Neuronal stem cell (in vitro differentiated cells): ENCODE measurements at places on chromosomes 2 and 18.

- no peak for DNase-seq
Observed at GRCh38 chr2:175464311-175464670, 282.8 kb upstream of the ATP5MC3 start.

GRCh38 chr18:63107931-63108330 is 211.6 kb downstream of the BCL2 start:
- no peak for DNase-seq

DNA sequence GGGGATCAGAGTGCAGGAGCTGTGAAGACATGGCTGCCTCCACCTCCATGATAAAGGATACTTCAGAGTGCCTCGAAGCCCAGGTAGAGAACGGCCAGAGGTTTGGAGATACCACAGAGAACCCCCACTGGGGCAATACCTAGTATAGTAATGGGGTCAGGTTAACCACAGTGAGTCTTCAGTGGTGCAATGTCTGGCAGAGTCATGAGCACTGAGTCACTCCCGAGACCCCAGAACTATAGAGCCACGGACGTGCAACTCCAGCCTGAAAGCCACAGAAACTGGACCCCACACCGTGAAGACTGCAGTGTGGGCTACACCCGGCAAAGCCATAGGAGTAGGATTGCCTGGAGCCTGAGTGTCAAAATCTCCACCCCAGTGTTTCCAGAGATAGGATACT is 746.6 kb downstream of the CBLN2 start:
- no peak for DNase-seq

- DNase-seq: no peak
Observed at GRCh38 chr2:220275454-220275853, 648.0 kb downstream of the SLC4A3 start.

GRCh38 chr2:108585436-108585835 is 51.2 kb downstream of the LIMS1 start:
- DNase-seq: no peak

GRCh38 chr2:30756971-30757370 is 50.3 kb downstream of the CAPN13 start:
- DNase-seq: no peak

- DNase-seq: no peak
Observed at GRCh38 chr2:66236816-66237802, 197.8 kb upstream of the MEIS1 start.

DNA sequence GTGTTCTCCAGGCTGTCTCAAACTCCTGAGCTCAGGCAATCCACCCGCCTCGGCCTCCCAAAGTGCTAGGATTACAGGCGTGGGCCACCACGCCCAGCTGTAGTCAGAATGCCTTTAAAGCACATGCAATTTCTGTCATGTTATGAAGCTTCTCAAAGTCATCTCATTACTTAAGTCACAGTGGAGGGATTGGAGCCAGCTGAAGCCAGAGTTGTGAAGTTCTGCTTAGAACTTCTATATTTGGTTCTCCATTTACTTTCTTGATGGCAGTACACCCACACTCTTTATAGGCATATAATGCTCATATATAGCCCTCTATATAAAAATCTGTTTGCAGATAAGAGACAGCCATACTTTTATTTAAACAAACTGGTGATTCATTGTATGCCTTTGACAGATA is 68.8 kb upstream of the CWC22 start:
- DNase-seq: no peak

GRCh38 chr2:149468636-149469035 is 118.9 kb downstream of the MMADHC start:
- DNase-seq: no peak

GRCh38 chr2:221553333-221553732 is 18.8 kb downstream of the EPHA4 start:
- DNase-seq: peak; percentile 54

DNA sequence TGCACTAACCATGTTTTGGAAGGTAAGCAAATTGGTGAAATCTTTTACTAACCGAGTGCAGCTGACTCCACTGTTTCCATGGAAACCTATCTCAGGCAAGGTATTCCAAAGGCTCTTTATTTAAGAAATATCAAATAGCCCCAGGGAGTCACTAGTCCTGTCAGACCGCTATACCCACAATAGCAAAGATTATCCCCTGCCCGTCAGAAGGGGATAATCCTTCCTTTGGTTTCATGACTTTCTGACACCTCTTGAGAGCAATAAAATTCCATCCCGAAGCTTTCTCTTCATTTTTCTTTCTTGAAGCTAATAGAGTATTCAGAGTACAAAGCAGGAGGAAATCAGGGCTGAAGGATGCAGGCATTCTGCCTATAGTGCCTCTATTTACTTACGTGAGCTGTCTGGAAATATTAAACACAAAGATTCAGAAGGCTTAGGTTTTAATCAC is 34.7 kb upstream of the MAP2 start:
- peak; percentile 33 for DNase-seq
